Muscle of leg (tissue), 16 donors: ENCODE measurements at places on chromosomes 4 and X. TPM values are rescaled to one million over a fixed set of nuclear protein-coding genes. Genes with fewer than 3 reads are reported as not detected.

TMPRSS11B gene
- total RNA-seq, result not detected

HSFX2 gene
- 0.75 TPM for total RNA-seq

GRCh38 chr4:38865445-38865844, 2.2 kb upstream of the FAM114A1 start:
- DNase-seq, result no peak
- H3K4me1 ChIP-seq, result peaks cover 25% of the 10 kb centered on the region
- no peaks in the 10 kb centered on the region for H3K27me3 ChIP-seq
- peaks cover 4% of the 10 kb centered on the region for H3K36me3 ChIP-seq
- no peak overlapping the region for H3K27ac ChIP-seq

GRCh38 chr4:112861691-112862674, 187.5 kb upstream of the ANK2 start:
- H3K27me3 ChIP-seq, result no peaks in the 10 kb centered on the region
- no peaks in the 10 kb centered on the region for H3K36me3 ChIP-seq
- peak; percentile 60 for DNase-seq
- H3K27ac ChIP-seq, result peak overlapping the region; percentile 11
- no peak overlapping the region for H3K4me3 ChIP-seq
- H3K4me1 ChIP-seq, result peaks cover 3% of the 10 kb centered on the region

GRCh38 chr4:72768364-72768763, 199.3 kb upstream of the ADAMTS3 start:
- peak; percentile 1 for DNase-seq
- H3K27me3 ChIP-seq, result no peaks in the 10 kb centered on the region
- H3K4me1 ChIP-seq, result no peaks in the 10 kb centered on the region
- H3K4me3 ChIP-seq, result no peak overlapping the region

- no peak overlapping the region for H3K27ac ChIP-seq
- peak; percentile 34 for DNase-seq
- no peak overlapping the region for H3K4me3 ChIP-seq
- peaks cover 6% of the 10 kb centered on the region for H3K4me1 ChIP-seq
Observed at GRCh38 chr4:84050015-84050414, 449.1 kb downstream of the NKX6-1 start.
